Mesenchymal stem cell (in vitro differentiated cells and primary cell): ENCODE measurements at places on chromosomes 5 and 9.

GRCh38 chr9:101478444-101478843 is 42.9 kb upstream of the ALDOB start:
- DNase-seq = no peak

- DNase-seq = no peak
These were observed 123.3 kb downstream of the ZSWIM6 start for GRCh38 chr5:61455179-61456006.

GRCh38 chr5:142115937-142116614 is 7.5 kb downstream of the NDFIP1 start:
- DNase-seq = no peak

GRCh38 chr5:59758566-59758965 is 135.0 kb downstream of the PDE4D start:
- DNase-seq = no peak

GRCh38 chr9:135698767-135699166 is 514 bp downstream of the SOHLH1 start:
- no peak for DNase-seq

- DNase-seq = no peak
These were observed 400.5 kb upstream of the TUSC1 start for GRCh38 chr9:26078706-26079105.

- DNase-seq = no peak
These were observed 340.7 kb downstream of the NR2F1-AS1 start for GRCh38 chr5:93240228-93240834.

DNA sequence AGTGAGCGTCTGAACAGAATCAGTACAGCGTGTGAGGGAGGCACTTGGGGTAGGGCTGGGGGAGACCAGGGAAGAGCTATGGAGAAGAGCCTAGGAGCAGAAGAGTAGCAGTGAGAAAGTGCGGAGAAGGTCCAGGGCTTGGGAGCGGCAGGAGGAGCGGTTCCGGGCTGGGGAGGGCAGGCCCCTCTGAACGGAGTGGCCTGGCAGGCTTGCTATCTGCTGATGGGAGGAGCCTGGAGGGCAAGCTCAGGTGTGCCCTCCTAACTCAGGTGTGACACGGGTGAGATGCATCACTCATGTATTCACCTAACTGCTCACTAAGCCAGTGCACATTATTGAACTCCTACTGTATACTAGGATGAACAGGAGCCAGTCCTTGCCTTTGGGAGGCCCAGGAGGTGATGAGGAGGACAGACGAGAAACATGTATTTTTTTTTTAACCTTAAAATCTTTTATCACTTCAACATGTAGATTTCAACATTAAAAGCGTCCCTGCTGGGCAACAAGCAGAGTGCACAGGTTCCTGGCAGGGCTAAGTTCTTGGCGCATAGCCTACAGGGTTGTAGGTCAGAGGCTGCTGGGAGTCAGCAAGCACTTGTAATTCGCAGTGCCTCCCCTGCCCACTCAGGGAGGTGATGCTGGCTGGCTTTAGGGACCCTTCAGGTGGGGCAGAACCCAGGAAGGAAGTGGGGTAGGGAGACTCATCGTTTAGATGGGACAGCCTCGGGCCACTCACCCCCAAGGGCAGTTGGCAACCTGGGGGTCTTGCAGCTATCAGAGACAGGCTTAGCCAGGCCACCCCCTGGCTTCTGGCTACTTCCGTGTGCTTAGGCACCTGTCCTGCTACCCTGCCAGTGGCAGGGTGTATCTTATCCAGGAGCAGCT is 55.5 kb downstream of the TMOD1 start:
- no peak for DNase-seq

GRCh38 chr5:125186911-125187375 is 440.5 kb upstream of the ZNF608 start:
- DNase-seq = no peak

- no peak for DNase-seq
These were observed 186.7 kb downstream of the PARP8 start for GRCh38 chr5:50853151-50853550.

DNA sequence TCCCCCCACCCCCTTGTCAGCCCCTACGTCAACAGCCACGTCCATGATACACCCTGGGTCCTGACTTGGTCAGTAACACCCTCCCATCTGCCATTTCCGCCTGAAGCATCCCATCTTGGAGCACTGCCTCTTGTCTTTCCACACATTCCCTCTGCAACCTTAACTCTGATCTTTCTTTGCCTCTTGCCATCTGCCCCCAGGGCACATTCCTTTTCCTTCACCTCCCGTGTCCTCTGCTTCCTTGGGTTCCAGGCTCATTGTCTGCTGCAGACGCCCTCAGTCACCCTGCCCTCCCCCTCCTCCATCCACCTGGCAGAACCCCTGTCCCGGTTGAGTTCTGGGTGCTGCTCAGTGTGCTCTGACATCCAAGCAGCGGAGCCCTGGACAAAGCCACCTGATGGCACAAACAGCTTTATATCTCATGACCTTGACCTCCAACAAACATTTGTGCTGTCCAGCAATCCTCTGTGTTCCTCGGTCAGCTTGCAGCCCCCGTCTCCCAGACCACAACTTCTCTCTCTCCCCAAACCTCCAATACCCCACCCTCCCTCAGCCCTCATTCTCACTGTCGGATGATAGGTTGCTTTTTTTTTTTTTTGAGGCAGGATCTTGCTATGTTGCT is 97.7 kb upstream of the IER5L start:
- DNase-seq = no peak

GRCh38 chr5:139124774-139125520 is 73.2 kb downstream of the SIL1 start:
- DNase-seq = no peak

GRCh38 chr9:123771690-123772089 is 158.2 kb downstream of the DENND1A start:
- DNase-seq = no peak

- DNase-seq = no peak
These were observed 64.4 kb upstream of the POU5F2 start for GRCh38 chr5:93805616-93806379.

DNA sequence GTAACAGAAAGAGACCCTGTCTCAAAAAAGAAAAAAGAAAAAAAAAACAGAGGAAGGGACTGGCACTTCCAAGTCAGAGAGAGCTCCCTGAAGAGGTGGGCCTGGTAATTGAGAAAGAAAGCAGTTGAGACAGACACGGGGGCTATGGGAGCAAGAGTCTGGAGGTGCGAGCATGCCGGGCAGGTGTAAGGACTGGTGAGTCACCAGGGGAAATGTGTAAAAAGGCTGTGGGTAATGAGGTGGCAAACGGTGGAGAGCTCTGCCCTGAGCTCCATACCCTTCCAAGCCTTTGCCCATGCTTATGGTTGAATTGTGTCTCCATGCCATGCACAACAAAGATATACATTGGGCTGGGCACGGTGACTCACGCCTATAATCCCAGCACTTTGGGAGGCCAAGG is 18.0 kb upstream of the JADE2 start:
- no peak for DNase-seq

GRCh38 chr9:131126059-131126426 is 657 bp downstream of the NUP214 start:
- DNase-seq = no peak

GRCh38 chr9:121778252-121779225 is 127.1 kb downstream of the DAB2IP start:
- peak; percentile 12 for DNase-seq

- DNase-seq = peak; percentile 14
These were observed 1.8 kb upstream of the MAML1 start for GRCh38 chr5:179730852-179731251.

GRCh38 chr9:120983259-120983837 is 56.8 kb upstream of the TRAF1 start:
- no peak for DNase-seq

DNA sequence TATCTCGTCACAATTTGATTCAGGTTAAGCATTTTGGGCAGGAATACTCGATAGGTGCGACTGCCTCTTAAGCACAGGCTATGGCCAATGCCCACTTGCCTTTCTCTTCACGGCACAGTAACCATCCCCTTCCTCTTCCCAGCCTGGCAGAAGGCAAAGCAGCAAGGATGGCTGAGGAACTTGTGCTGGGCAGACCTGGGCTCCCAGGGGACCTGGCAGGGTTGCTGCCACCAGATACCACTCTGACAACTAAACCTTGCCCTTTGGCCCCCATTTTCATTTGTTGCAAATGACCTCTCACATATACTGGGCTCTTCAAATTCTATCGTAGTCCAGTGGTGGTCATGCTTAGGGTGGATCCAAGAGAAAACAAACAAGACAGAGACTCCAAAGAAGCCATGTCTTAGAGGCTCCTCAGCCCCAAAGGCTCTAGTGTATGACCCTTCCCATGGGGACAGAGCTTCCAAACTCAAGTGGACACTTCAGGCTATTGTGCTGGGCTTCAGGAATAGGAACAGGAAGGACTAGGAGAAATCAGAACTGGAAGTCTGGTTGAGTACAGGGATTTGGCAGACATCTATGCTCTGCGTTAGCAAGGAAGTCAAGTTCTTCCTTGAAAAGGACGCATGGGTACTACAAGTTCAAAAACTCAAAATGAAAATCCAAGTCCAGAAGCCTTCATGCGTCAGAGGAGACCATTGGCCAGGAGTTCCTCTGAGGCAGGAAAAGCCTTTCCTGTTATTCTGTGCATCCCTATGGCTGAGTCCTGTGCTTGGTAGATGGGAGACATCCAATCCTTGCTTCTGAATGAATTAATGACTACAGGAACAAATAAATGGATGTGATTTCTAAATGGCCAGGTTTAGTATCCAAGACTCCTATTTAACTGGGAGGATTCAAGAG is 64.6 kb upstream of the PLPP1 start:
- no peak for DNase-seq

GRCh38 chr5:87076931-87077330 is 190.8 kb upstream of the RASA1 start:
- peak; percentile 29 for DNase-seq

DNA sequence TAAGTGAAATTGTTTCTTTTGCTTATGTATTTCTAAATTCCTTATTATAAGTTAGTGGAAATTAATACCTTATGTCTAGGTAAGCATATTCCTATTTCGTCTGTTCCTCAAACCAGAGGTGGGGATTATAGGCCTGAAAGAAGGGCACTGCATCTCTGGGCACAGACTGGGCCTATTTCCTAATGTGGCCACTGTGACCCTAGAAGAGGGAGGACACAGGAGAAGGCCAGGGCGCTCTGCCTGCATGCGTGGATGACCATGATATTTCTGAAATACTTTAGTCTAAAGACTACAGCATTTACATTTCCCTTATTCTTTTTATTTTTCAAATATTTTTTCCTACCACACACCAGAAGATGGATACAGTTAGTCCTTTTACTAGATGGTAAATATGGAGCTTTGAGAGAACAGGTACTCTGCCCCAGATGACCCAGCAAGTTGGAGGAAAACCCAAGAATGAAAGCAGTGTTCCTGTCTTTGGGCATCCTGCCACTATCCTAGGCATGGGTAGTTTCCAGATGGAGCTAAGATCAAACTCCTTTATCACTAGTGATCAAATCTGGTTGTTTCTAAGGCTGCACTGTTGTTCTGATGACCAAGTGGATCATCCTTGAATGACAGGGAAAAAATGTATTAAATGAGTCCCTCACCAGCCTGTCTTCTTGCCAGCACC is 27.8 kb downstream of the RUSC2 start:
- DNase-seq = no peak

DNA sequence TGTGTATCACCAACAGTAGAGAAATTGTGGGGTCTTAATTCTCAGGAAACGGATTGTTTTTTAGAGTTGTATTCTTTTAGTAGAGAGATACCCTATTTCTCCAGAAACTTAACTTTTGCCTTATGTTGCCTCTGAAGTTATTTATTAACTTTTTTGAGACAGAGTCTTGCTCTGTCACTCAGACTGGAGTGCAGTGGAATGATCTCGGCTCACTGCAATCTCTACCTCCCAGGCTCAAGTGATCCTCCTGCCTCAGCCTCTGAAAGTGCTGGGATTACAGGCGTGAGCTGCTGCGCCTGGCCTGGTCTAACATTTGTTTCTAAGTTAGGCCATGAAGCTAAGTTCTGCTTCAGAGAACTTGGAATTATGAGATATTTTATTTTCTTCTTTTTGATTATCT is 75.0 kb downstream of the CFAP95 start:
- DNase-seq = no peak

GRCh38 chr9:8600914-8601680 is 801.5 kb upstream of the DMAC1 start:
- peak; percentile 31 for DNase-seq

DNA sequence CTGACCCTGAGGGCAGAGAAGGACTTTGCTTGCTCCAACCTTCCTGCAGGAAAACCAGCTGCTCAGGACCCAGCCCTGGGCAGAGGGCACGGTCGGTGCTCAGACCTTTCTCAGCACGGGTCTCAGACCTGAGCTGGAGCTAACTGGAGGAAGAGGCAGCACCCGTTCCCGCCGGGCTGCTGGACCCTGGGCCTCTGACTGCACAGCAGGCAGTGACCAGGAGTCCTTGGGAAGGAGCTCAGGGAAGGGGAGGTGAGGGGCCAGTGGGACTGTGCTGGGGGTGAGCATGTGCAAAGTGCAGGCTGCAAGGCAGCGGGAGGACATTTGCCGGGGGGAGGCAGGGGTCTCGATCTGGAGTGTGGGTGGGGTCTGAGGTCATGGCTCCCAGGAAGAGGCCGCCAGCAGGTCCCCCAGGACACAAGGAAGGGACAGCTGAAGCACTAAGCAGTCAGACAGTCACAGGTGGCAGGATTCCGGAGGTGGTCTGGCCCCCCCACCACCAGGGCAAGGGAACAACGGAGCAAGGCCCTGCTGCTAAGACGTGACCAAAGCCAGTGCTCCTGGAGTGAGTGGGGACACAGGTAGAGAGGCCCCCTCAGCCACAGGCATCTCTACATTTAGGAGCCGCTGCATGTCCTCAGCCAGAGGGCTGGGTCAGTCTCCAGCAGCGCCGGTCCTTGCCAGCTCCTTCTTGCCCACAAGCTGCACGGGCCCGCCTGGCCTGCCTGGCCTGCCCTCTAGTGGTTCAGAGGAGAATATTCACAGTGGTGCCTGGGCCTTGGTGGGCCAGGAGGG is 4.8 kb upstream of the DPM2 start:
- peak; percentile 66 for DNase-seq

DNA sequence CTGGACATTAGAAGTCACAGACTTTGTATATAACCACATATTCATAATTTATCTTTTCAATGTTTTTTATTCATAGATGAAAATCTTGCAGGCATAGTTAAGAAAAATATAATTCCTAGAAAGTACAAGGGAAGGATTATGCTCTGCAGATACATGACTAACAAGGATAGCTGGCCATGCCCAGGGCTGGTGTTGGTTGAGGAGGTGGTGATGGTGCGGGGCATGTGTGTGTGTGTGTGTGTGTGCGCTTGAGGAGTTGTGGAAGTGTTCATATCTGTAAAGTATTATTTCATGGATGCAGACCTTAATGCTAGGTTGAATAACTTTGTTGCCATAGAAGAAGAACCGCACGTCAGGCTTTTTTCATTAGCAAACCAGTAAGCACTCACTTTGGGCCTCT is 1.3 kb downstream of the S1PR3 start:
- peak; percentile 41 for DNase-seq

- no peak for DNase-seq
These were observed 8.5 kb upstream of the ACSL6 start for GRCh38 chr5:132019857-132020555.

DNA sequence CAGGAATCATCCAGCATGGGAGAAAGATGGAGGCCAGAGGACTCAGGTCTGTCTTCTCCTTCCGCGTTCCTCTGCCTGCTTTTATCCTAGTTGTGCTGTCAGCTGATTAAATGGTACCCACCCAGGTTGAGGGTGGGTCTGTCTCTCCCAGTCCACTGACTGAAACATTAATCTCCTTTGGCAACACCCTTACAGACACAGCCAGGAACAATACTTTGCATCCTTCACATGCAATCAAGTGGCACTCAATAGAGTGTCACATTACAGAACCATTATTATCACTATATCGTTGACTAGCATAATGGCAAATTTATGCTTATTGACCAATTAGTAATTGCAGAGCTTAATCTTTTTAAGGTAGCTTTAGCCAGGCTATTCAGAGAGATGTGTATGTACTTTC is 64.8 kb downstream of the UNC13B start:
- DNase-seq = no peak

GRCh38 chr5:137616046-137616445 is 116.9 kb upstream of the SPOCK1 start:
- DNase-seq = no peak
